GM18507 (cell line): ENCODE measurements at places on chromosomes 1 and 21.

DNA sequence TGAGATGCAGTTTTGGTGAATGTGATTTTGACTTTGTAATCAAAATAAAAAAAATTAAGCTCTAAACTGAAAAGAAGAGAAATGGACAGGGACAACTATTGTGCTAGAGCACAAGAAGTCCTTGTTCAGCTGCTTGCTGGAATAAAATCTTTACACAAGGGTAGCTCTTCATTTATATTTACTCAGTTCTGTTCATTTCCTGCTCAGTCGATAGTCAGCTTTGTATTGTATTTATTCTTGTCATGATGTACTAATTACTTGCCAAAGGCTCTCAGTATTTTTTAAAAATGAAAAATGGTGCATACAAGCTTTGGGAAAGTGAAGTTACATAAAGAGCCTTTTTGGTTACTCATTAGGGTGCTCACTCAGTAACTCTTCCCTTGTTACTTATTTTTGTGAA is 17.8 kb downstream of the F5 start:
- DNase-seq: no peak

- DNase-seq: no peak
These were observed 25.8 kb downstream of the UAP1 start for GRCh38 chr1:162587347-162587746.

- no peak for DNase-seq
These were observed 6.9 kb downstream of the DNAJC6 start for GRCh38 chr1:65316233-65316632.

DNA sequence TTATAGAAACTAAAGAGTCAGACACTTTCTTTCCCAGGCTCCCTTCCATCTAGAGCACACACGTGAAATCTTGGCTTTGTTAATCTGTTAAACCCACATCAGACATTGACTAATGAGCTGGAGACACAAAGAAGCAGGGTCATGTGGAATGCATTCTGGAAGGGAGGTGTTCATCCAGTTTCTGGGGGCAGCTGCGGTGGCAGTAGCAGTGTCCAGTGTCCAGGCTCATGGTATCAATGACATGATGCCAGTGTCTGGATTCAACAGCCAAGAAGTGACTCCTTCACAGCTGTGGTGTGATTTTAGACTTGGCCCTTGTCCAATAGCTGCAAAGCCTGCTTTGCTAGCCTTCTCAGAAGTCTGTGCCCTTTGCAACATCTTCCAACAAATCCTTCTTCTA is 95.2 kb downstream of the NTPCR start:
- no peak for DNase-seq

DNA sequence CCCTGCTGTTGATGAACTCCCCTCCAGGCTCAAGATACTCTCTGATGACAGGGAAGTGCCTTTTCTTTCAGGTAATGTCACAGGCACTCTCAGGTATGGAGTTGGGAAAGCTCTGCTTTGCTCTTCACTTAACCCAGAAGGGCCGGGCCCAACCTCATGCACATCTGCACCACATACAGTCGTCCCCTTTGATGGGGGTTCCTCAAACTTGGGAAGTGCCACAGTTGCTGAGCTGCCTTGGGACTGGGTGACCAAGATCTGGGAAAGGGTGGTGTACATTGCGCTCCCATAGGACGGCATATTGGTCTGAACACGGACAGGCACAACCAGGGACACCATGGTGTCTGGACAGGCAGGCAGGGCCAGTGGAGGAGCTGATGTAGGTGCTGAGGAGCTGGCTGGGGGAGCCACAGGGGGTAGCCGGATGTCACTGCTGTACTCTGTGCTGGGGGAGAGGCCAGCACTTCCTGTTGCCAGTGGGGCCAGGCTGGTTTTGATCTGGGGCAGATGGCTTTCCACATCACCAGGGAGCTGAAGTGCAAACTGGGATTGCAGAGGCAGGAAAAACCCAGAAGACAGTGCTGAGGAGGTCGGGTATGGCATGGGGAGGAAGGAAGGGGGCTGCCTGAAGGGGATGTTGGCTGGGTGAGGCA is 96.2 kb upstream of the EDN2 start:
- DNase-seq: no peak

DNA sequence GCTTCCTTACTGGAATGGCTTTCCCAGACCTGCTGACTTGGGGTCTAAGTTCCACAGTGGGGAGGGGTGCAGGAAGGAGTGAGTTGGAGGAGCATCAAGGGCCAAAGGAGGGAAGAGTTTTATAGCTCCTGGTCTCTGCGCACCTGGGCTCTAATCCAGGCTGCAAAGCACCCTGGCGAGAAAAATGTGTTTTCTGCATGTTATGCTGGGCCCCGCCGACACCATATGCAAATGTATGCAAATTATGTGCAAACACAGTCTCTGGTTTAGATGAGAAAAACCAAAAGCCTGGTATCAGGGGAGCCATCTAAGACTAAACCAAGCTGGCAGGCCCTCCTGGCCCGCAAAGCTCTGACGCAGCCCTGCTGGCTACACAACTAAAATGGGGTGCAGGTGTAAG is 95.0 kb downstream of the VWA5B1 start:
- DNase-seq: no peak

- DNase-seq: no peak
These were observed 836 bp downstream of the CDC7 start for GRCh38 chr1:91501523-91501851.

DNA sequence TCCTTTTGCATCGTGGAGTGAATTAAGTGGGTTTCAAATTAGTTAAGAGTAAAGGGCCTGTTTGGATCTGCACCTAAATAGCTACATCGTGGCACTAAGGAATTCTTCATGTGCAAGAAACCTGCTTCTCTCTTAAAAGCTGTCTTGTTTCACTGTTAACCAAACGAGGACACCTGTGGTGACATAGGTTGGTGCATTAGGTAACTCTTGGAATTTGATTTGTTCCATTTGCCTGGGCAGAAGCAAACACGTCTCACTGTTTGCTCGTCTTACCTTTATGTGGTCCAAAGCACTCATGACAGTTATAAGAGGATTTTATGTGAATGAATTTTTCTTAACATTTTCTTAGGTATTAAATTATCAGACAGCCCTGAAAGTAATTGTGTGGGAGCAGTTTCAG is 60.9 kb downstream of the PRDM2 start:
- DNase-seq: no peak

- no peak for DNase-seq
These were observed 8.2 kb downstream of the KIF2C start for GRCh38 chr1:44747878-44748277.

DNA sequence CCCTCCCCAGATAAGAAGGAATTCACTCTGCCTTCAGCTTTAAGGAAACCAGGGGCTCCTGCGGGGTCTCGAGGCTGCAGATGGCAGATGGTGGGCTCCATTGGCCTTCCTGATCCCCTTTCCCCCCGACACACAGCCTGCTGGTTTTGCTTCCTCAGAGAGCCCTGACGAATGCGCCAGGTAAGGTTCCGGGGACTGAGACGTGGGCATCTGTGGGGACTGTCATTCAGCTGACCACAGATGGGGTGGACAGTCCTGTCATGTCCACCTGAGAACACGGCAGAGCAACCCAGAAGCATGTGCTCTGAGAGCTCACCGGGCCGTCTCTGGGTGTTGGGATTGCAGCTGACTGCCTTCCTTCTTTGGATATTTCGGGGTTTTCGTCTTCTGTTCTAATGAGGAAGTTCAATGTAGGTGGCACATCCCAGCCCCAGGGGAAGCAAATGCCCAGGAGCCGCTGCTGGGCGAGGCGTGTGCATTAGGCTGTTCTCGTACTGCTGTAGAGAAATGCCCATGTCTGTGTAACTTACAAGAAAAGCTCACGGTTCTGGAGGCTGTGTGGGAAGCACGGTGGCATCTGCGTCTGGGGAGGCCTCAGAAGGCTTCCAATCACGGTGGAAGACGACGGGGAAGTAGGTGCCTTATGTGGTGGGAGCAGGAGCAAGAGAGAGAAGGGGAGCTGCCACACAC is 22.6 kb upstream of the TTC34 start:
- DNase-seq: no peak

- DNase-seq: no peak
These were observed 70.2 kb upstream of the PDE4B start for GRCh38 chr1:65722461-65722860.

- DNase-seq: no peak
These were observed 599.4 kb downstream of the LTN1 start for GRCh38 chr21:28393279-28393678.

GRCh38 chr1:88228114-88228513 is 456.0 kb upstream of the PKN2 start:
- no peak for DNase-seq

DNA sequence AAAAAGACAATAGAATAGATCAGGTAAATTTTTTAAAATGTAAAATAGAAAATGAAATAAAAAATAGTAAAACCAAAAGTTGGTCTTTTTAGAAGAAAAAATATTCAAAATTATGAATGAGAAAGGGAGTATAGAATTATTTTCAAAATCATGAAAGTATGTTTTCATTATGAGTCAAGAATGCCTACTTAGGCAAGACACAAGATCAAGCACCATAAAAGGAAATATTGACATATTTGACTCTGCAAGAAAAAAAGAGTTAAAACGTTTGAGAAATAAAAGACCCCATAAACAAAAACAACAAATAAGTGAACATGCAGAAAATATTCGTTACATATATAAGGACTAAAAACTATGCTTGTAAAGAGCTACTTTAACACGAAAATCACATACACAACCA is 4.8 kb upstream of the COX20 start:
- DNase-seq: no peak

GRCh38 chr1:119987686-119988085 is 81.8 kb downstream of the NOTCH2 start:
- DNase-seq: no peak

DNA sequence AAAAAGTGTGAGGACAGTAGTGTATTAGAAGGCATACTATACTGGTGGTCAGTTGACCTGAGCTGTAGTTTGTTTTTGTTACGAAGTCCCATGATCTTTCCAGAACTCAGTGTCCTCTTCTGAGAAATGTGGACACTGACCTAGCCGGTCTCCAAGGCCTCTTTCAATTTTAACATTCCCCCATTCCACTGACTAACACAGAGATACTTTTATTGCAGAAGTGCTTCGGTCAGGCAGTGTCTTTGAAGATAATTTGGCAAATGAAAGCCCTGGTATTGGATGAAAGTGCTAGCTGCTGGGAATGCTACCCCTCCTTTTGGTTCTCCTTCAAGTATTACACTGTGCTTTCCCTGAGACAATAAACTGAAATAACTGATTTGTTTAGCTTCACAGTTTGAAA is 89.4 kb downstream of the LMO4 start:
- DNase-seq: no peak

GRCh38 chr1:160656737-160657136 is 9.9 kb upstream of the SLAMF1 start:
- DNase-seq: no peak

GRCh38 chr1:37085393-37085792 is 51.1 kb upstream of the GRIK3 start:
- DNase-seq: no peak

DNA sequence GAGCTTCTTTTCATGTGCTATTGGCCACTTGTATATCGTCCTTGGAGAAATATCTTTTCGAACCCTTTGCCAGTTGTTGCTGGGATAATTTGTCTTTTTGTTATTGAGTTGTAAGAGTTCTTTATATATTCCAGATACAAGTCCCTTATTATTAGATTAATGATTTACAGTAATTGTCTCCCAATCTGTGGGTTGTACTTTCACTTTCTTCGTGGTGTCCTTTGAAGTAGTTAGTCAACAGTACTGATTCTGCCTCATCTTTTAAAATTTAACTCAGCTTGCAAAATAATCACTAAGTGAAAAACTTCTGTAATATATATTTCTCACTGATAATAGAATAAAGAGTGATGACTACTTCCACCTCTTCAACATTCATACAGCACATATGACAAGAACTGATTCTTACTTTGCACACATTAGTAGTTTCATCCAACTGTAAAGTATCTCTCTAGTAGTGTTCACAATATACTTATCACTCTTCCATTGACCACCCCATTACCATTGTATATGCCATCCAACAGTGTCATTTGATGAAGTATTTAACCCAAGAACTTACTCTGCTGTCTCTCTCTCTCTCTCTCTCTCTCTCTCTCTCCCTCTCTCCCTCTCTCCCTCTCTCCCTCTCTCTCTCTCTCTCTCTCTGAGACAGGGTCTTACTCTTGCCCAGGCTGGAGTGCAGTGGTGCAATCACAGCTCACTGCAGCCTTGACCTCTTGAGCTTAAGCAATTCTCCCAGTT is 104.2 kb upstream of the DMRTA2 start:
- DNase-seq: no peak

DNA sequence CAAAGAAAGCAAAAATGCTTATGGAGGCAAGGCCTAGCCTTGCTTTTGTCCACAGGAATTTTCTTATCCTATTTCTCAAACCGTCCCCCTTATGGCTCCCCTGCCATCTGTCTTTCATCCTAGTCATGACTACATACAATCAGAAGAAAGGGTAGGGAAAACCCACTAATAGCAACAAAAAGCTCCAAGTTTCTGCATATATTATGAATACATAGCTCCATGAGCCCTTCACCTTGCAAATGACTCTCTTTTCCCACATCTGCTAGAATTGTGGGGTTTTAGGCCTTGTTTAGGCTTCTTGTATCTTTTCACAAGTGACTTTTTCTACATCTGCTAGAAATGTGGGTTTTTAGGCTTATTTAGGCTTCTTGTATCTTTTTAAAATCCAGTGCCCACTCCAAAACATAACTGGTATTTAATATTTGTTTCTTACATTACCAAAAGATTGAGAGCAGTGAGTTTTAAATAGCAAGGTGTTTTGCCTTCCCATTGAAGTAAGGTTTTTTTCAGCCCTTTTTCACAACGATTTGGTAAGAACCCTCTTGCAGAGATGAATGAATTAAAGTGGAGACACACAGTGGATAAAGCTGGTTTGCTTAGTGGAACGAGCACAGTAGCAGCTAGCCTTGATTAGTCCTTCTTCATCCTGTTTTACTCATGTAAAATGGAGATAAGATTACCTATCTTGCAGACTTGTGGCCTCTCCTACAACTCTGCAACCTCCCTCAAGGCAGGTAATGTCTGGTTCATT is 4.4 kb downstream of the GADD45A start:
- no peak for DNase-seq

DNA sequence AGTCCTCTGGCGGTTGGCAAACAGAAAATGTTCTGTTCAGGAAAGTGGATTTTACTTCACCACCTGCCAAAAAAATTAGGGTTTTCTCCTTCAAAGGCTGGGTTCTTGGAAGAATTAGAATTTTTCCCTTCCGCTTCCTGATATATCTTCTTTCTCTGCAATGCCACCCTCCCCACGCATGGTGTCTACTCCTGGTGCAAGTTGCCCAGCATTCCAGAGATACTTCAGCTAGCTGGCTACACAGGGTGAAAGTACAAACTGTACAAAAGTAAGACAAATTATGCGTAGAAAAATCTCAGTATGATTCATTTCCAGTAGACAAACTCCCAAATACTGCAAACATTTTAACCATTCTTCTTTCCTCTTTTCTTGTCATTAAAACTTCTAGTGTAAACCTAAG is 430.1 kb upstream of the ESRRG start:
- DNase-seq: no peak

GRCh38 chr1:55164906-55165305 is 50.3 kb downstream of the USP24 start:
- DNase-seq: no peak

GRCh38 chr1:89022167-89022959 is at the start of gene GBP3:
Gene GBP3 (minus strand): TSS chr1:89022866. CDS start chr1:89020721, 2,145 bp downstream.
- DNase-seq: no peak

GRCh38 chr1:78519446-78519845 is 28.7 kb downstream of the PTGFR start:
- no peak for DNase-seq

GRCh38 chr1:39021426-39021825 is 4.7 kb upstream of the NDUFS5 start:
- no peak for DNase-seq

- no peak for DNase-seq
These were observed 66.1 kb upstream of the CHODL start for GRCh38 chr21:18178509-18178908.

GRCh38 chr1:54109129-54110090 is 43.4 kb downstream of the CDCP2 start:
- DNase-seq: no peak
